Glomerular endothelial cell (primary cell): ENCODE measurements at places on chromosomes 3 and 15.
A peak's percentile ranks its signal among the peaks of the same experiment; 100 is the strongest.

- no peak for DNase-seq
Measured at GRCh38 chr3:157868946-157869345, 237.3 kb downstream of the SHOX2 start.

DNA sequence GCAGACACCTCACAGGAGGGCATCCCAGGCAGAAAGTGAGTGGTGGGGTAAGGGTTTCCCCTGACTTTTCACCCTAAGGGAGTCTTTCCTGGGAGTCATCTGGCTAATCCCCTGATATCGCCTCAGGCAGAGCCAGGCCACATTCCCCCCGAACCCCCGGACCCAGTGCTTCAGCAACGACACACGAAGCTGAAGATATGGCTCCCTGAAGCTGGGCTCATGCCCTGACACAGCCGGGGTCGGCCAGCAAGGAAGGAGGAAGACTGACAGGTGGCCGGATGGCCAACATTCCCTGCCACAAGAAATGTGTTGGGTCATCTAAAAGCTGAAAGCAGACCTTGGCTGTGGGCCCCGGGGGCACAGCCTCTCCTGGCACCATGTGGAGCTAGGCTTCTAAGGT is 14.4 kb downstream of the CHST13 start:
- DNase-seq, result no peak

- no peak for DNase-seq
Measured at GRCh38 chr15:57872281-57873030, 165.9 kb downstream of the POLR2M start.

- no peak for DNase-seq
Measured at GRCh38 chr3:47643092-47643491, 64.4 kb upstream of the CSPG5 start.

DNA sequence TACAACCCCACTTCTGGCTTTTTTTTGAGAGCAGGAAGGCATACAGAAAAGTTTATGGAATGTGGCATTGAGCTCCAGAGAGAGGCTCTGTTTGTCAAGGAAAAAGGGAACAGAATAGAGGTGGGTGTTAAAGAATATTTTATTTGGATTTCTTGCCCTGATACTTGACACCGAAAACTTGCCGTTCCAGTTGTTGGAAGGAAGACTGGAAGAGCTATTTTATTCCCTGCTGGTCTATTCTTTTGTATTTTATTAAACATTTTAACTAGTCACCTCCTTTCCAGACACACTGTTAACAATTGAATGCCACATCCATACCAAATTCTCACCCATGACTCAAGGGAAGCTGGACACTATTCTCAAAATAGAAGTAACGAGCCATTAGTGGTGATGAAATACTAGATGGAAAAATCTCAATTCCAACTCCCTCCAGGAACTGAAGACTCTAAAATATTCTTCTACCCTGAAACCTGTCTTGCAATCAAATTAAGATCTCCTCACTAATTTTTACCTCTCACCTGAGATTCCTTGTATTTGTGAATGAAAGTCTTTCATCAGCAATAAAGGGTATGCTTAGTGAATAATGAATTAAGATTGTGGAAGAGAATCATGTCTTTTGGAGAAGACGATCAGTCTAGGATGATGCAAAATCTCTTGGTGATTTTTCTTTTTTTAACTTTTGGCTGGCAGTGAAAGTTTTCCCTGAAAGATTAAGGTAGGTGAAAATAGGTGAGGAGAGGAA is 28.5 kb downstream of the GREM1 start:
- no peak for DNase-seq

GRCh38 chr3:157551961-157552360 is 48.7 kb upstream of the VEPH1 start:
- DNase-seq, result no peak

DNA sequence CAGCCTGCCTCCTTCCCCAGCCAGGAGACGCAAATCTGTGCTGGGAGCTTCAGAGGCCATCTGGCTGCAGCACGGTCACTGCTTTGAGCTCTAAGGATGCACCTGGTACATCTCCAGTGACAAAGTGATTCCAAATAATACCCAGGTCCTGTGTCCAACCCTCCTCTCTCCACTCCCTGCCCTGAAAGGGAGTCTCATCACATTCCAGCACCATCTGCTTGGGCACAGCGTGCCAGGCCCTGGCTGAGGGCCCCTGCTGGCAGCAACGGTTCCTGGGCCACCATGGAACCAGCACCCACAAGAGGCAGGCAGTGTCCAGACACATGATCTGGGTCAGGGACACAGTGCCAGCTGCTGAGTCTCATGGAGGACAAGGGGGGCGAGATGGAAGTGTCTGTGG is 81.3 kb downstream of the MTHFS start:
- no peak for DNase-seq

DNA sequence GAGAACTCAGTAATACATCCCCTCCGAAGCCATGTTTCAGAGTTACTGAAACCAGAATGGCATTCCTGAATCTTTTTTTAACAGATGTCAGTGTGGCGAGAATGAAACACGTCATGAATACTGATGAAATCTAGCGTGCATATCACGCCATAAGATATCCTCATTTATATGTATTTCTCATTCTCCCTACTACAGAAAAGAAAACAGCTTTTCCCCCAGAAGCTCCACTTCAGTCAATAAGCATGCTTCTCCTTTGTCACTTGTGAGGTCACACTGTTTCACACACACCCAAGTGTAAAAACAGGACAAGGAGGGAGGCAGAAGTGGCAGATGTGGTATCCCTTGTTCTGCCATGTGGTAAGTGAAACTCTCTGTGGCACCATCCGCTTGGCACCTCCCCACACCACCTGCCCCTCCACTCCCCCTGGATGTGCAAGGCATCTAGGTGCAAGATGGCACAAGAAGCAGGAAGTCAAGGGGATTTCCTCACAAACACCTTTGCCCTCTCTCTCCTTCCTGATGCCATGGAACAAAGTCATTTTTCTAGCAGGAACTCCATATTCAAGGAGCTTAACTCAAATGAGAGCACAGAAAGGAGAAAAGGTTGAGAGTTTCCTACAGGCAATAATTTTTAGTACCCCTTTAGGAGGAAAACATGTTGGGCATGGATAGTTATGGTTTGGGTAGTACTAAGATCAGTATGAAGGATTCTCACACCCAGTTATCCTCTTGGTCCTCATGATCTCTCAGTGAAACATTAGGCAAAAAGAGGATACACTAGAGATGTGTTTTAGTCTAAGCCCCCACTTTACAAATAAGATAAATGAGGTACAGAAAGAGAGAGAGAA is 47.5 kb upstream of the FRMD4B start:
- DNase-seq, result no peak

- DNase-seq, result no peak
Measured at GRCh38 chr3:189157232-189158007, 14.4 kb upstream of the TPRG1 start.

GRCh38 chr3:35639254-35640186 is at the start of gene ARPP21:
TSS of gene ARPP21 (plus strand) at chr3:35639525. CDS start at chr3:35681752, 42,227 bp downstream.
- DNase-seq, result no peak

DNA sequence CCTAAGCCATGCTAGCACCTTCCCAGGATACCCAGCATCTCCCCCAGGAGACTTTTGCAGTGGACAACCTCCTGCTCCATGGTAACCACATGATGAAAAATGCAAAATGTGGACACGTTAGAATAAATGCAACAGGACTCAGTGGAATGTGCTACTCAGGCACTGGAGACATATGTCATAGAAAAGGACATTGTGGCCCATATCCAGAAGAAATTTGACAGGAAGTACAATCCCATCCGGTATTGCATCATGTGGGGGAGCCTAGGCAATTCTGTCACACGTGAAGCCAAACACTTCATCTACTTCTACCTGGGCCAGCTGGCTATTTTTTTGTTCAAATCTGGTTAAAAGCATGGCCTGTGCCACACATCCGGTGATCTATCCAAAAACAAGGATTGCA is 227.2 kb upstream of the GPR149 start:
- no peak for DNase-seq

- no peak for DNase-seq
Measured at GRCh38 chr3:121232309-121233225, 313.2 kb downstream of the POLQ start.

- DNase-seq, result peak; percentile 89
Measured at GRCh38 chr3:123642182-123642956, 57.5 kb upstream of the HACD2 start.

- no peak for DNase-seq
Measured at GRCh38 chr3:65992106-65992505, 46.6 kb downstream of the MAGI1 start.

- no peak for DNase-seq
Measured at GRCh38 chr15:67146234-67146633, 80.8 kb downstream of the SMAD3 start.

DNA sequence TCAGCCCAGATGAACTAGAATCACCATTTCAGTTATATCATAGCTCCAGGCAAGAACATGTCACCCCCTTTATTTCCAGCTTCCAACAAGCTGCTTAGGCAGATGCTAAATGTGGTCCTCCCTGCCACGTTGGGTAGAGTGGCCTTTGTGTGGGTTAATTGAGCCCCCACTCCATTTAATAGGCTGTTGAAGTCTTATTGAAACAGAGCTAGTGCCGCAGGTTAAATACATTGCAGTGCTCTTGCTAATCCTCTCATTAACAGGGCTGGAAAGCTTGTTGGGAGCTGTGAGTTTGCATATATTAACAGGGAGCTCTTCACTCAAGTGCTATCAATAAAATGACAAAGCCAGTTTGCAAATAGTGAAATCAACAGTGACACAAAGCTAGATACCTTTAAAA is 248.4 kb upstream of the CMC1 start:
- no peak for DNase-seq

DNA sequence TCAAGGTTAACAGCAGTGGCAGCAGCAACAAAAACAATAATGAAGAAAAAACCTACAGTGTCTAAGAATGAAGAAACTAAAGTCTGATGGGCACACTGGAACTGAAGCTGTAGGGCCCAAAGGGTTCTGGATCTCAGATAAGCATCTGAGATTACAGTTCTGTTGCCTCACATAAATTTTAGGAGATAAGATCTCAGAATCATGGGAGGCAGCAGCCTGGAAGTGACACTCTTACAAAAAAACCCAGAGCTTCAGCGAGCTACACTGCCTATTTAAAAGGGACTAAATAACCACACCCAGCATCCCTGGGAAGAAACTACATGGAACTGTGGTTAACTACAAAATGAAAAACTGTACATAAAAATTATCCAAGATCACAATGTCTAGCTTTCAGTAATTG is 61.2 kb downstream of the PLD1 start:
- DNase-seq, result no peak

GRCh38 chr3:16090024-16090423 is 84.5 kb upstream of the GALNT15 start:
- no peak for DNase-seq

GRCh38 chr3:175266478-175266877 is 407.3 kb downstream of the NAALADL2 start:
- no peak for DNase-seq

DNA sequence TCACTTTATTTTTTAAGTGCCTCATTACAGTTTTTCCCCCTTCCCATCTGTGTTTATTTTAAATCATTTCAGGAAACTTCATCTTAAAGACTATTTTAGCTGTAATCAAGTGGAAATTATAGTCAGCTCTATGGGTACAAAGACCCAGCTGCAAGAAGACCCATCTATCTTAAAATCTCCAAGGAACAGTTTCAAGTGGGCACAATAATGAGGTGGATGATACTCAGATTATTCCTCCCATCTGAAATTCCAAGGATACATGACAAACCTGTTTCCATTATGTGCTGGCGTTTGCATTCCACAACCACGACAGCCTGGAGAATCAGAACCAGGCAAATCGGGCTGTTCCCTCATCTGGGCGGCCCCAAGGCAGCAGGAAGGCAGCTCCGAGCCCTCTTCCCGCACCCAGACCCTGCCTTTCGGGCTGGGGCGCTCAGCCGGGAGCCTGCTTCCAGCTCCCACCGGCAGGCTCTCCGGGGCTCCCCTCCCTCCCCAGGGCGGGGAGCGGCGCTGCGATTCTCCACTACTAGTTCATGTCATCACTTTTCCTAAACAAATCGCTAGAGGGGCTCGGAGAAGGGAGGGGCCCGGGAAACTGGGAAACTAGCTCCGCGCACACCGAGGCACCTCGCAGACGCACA is at the start of gene MGLL:
Gene MGLL (minus strand): TSS at position 475 of the 641 bp plus-strand sequence. CDS start 197 bp downstream, at position 278.
- no peak for DNase-seq

DNA sequence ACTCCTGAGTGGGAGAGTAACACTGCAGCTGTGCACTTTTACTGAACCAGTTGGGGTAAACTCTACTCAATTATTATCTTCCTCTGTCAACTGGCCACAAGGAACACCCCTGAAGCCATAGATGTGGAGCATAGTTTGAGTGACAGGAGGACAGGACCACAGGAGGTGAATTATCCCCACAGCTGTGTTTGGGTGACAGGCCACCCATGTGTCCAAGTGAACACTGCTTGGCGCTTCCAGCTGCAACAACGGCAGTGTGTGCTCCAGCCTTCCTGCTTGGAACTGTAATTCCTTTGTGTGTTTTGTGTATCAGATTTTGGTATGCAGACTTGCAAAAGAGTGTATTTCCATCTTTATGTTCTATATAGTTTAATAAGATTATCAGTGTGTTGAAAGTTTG is 20.2 kb upstream of the TSPAN3 start:
- no peak for DNase-seq

GRCh38 chr15:84761607-84762131 is 13.3 kb downstream of the ZNF592 start:
- no peak for DNase-seq
